Activated naive CD4-positive, alpha-beta T cell treated with Interleukin-2 at 50 U/mL for 16 hours (primary cell): ENCODE measurements at places on chromosomes 2 and 18.

DNA sequence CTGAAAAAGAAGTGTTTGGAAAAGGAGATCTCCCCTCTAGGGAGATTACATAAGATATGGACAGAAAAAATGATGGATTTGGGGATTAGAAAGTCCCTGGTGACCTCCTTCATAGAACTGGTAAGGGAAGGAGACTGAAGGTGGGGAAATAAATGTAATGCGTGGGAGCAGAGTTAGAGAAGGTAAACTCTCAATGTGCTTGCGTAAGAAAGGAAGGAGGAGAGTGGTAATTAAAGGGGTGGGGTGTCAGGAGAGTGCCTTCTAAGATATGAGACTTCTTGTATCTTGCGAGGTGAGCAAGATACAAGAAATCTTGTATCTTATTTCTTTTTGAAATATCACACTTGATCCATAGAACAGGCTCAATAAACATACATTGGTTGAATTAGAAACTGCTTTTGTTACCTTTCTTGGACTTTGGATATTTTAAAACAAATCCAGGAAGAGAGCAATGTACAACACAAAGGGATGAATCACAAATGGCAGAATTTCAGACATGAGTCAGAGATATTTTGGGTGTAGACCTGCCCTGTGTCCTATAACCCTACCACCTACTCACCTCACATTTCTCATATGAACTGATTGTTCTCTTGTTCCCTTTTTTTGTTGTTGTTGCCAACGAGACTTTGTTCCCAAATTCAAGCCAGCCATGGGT lies 342.4 kb downstream of the INSIG2 start:
- no peak for DNase-seq

GRCh38 chr18:13470516-13471197 lies 252.1 kb downstream of the LDLRAD4 start:
- DNase-seq: no peak

GRCh38 chr18:12121175-12122042 lies 27.8 kb downstream of the ANKRD62 start:
- DNase-seq: no peak

GRCh38 chr18:63410792-63411191 lies 11.5 kb downstream of the VPS4B start:
- DNase-seq: no peak

DNA sequence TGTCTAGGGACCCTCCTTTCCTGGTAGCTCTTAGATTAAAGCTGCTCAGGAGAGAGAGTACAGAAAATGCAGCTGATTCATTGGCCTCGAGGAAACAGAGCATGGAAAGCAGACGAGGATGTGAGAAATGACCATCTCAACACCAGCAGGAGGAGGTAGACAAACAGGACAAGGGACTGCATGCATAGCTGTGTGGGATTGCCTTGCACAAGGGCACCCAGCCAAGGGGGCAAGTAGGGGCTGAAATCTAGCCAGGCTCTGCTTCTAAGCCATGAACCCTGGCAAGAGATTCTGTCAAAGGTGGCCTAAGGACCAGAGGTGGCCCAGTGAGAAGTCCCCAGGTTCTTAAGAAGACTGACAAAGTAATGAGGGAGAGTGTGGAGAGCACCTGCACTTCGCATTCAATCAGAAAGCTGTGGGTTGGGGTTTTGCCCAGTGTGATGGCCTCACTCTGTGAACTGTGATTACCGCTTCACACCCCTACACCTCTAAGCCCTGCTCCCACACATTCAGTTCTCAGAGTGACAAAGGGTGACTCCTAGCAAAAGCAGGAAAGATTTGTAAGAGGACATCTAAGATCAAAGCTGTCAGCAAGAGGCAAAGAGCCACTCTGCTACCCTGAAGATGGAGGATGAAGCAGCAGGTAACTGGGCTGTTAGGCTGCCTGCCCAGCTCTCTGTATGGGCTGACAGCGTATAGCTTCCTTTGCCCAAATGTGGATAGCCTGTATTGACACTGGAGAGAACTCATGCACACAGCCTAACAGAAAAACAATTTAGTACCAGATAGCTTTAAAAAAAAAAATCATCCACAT lies 151.3 kb upstream of the PELI1 start:
- DNase-seq: peak; percentile 49

DNA sequence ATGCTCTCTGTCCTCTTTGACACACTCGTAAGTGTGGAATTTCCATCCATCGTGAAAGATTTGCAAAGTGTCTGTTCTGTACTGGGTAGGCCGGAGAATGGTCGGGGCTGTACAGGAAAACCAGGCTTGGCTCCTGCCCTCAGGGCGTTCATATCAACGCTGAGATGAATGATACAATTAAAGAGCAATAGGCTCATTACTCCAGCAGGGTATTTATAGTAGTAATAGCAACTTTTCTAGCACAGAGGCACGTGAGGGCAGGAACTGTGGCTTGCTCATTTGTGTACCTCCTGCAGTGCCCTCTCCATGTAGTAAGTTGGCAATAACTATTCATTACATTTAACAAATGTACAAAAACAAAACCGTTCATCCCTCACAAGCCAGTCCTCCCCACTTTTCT lies 5.3 kb upstream of the NCK2 start:
- no peak for DNase-seq

DNA sequence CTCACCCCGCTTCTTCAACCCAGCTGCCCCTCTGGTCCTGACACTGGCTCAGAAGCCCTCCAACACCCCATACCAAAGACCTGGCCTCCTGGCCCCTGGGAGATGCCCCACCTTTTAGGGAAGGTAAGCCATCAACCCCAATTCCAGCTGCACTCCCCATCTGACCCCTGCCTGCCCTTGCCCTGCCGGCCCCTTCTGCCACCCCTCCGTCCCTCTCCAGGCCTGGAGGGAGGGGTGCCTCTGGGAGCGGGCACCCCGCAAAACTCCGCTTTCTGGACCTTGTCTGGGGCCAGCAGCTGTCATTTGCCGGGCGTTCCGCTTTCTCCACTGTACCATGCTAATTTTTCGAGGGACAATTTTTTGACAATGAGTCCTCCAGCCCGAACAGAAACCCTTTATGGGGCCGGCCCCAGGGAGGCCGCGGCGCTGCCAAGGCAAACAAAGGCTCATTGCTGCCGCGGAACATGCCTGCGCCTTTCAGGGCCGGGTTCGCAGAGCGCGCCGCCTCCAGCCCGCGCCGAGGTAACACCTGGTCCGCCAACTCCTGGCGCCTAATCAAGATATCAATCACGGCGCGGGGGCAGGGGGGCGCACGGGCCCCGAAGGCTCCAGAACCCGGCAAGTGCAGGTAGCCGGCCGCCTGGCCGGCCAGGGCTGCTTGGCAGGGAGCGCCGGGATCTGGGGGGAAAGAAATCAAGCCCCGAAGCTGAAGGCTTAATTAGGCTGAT lies 96.0 kb downstream of the INHBB start:
- no peak for DNase-seq

- no peak for DNase-seq
Observed at GRCh38 chr18:47586418-47587070, 335.1 kb upstream of the SKOR2 start.

- no peak for DNase-seq
Observed at GRCh38 chr2:145034511-145034910, 514.6 kb upstream of the ZEB2 start.

DNA sequence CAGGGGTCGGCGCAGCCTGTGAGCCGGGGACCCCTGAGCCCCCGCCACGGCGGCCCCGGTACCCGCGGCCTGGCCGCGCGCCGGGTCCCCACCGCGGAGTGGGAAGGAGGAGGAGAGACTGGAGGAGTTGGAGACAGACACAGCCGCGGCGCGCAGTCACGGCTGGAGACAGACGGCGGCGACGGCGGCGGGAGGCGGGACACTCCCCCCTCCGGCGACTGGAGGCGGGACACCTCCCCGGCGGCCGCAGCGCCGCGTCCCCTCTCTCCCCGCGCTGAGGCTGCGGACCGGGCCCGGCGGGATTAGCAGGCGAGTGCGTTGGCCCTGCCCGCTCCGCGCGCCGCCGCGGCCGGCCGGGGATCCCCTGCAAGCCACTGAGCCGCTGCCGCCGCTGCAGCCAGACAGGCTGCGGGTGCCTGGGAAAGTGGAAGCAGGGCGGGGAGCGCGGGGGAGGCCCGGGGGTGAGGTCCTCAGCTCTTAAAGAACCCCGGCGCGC lies 1.0 kb upstream of the LDLRAD4 start:
- DNase-seq: peak; percentile 63

DNA sequence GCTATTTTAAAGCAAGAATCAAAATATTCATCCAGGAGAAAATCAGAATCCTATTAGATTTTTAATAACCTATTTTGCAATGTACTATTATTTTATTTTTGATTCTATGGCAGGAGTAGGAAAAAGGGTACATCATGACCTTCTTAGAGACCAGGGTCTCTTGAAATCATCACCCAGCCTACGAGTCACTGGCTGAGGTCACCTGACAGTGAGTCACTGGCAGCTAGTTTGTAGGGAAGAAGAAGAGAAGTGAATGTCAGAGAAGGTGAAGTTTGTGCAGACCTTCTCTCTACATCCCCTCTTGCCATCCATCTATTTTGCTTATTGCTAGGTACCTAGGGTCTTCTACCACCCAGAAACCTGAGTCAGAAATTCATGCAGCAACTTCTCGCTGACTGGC lies 144.2 kb downstream of the ALK start:
- no peak for DNase-seq

DNA sequence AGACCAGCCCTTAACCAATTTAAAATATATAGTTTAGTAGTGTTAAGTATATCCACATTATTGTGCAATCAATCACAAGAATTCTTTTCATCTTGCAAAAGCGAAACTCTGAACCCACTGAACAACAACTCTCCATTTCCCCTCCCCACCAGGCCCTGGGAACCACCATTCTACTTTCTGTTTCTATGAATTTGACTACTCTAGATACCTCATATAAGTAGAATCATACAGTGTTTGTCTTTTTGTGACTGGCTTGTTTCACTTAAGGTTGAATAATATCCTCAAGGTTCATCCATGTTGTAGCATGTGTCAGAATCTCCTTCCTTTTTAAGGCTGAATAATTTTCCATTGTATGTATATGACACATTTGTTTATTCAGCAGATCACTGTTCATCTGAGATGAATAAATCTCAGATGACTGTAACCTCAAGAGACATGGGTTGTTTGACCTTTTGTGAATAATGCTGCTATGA lies 8.1 kb upstream of the SOS1 start:
- DNase-seq: peak; percentile 73

GRCh38 chr2:100422320-100423055 lies 5.0 kb upstream of the CHST10 start:
- no peak for DNase-seq

DNA sequence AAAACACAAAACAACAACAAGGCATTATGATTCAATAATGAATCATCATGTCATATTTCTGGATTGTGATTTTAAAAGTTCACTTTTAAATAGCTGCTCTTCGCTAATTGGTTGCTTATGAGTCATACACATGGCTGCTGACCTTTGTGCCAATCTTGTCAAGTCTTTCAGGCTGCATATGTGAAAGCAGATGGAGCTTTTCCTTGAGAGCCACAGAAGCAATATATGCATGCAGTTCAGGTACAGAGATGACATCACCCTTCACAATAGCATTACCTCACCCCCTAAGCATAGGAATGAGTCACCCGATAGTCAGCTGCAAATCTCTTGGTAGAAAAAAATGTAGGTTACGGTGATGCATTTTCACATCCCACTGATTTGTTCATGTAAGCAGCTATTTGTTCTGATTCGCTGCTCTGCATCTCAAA lies 27.2 kb downstream of the EIF2AK3 start:
- DNase-seq: peak; percentile 40

DNA sequence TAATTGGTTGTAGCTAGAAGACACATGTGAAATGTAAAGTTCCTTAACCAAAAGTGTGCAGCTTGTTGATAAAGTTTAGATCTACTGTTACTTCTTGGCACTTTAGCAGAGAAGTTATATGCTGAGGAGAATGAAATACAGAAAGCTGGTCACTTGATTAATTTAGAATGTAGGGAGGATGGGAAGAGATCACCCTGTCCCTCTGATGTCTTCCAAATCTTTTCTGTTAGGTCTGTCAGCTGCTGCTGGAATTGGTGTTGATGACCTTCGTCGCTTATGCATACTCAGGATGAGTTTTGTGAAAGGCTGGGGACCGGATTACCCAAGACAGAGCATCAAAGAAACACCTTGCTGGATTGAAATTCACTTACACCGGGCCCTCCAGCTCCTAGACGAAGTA lies 48.0 kb downstream of the SMAD4 start:
- DNase-seq: no peak

- DNase-seq: no peak
Observed at GRCh38 chr2:176172895-176173566, 15.4 kb upstream of the HOXD1 start.

- no peak for DNase-seq
Observed at GRCh38 chr2:215758691-215759090, 254.7 kb downstream of the MREG start.

GRCh38 chr2:109638795-109639194 lies 24.6 kb downstream of the SOWAHC start:
- DNase-seq: no peak

GRCh38 chr2:226664140-226664539 lies 135.5 kb downstream of the IRS1 start:
- DNase-seq: no peak

DNA sequence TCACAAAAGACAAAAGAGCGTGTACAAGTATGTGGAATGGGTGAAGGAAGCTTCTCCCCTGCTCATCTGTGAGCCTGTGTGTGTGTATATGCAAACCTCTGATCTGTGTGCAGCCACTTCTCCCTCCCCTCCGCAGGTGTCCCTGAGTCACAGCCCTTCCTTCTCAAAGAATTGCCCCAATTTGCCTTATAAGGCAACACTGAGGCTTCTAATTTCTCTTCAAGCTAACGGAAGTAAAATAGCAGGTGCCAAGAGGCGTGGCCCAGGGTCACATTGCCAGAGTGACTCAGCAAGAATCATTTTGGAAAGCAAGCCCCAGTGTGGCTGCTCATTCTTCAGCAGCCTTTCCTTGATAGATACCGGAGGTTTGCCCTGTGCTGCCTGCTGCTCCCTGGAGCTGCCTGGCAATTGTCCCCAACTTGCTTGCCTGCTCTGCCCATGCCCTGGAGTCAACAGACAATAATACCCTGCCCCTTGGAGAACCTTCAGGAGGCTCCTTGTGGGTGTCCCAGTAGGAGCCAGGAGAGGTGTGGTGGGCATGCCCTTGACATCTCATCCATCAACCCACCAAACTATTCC lies 37.3 kb upstream of the BMP10 start:
- peak; percentile 86 for DNase-seq

- no peak for DNase-seq
Observed at GRCh38 chr2:134690629-134691215, 28.1 kb downstream of the TMEM163 start.

DNA sequence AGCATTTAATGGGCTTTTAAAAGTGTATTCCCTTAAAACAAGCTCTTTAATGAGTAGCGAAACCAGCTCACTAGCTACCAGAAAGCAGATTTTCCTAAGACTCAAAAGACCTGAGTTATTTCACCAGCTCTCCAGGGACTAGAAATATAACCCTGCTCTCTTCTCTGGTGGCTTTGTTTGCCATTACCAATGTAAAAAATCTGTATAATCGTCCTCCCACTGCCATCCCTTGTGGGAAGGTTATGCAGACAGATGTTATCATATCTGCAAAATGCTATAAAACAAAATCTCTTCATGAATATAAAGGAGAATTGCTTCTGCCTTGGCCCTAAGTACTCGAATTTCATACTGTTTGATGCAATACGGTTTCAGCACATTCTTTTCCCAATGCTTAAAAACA lies 335.2 kb downstream of the NUP35 start:
- DNase-seq: no peak

GRCh38 chr2:205617905-205618304 lies 64.4 kb upstream of the NRP2 start:
- no peak for DNase-seq

- DNase-seq: peak; percentile 49
Observed at GRCh38 chr2:203705178-203705577, 1.3 kb upstream of the CD28 start.

GRCh38 chr18:28766027-28766426 lies 589.1 kb upstream of the CDH2 start:
- DNase-seq: no peak
